ENCODE measurements at places on chromosomes 13 and 19. TPM values are rescaled to one million over a fixed set of nuclear protein-coding genes. Genes with fewer than 3 reads are reported as not detected.

- H3K4me1 ChIP-seq = no peaks in the 10 kb centered on the region
- H3K36me3 ChIP-seq = no peaks in the 10 kb centered on the region
- no peak for DNase-seq
Measured at GRCh38 chr19:21789466-21790085, 22.2 kb upstream of the ZNF100 start.

DNA sequence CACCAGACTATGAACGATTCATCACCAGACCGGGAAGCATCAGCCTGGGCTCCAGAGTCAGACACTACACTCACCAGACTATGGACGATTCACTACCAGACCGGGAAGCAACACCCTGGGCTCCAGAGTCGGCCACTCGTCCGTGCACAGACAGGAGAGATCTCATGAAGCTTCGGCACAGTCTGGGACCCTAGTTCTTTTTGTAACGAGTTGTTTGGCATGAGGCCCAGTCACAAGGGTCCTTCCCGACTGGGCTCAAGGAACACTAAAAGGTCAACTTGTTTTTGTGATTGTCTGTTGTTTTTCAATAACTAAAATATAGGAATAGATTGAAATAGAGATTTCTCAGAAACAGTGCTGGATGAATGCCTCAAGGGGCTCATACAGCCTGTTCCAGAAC, 1141.6 kb upstream of the MIR17HG start:
- H3K36me3 ChIP-seq = no peaks in the 10 kb centered on the region
- no peak overlapping the region for H3K27ac ChIP-seq
- H3K4me1 ChIP-seq = no peaks in the 10 kb centered on the region
- no peaks in the 10 kb centered on the region for H3K27me3 ChIP-seq

GRCh38 chr19:19169236-19170052, 619 bp downstream of the MEF2B start:
- no peak overlapping the region for H3K4me3 ChIP-seq
- DNase-seq = no peak
- H3K27me3 ChIP-seq = no peaks in the 10 kb centered on the region
- H3K36me3 ChIP-seq = no peaks in the 10 kb centered on the region

- DNase-seq = no peak
- H3K36me3 ChIP-seq = no peaks in the 10 kb centered on the region
- H3K4me1 ChIP-seq = peaks cover 14% of the 10 kb centered on the region
- no peaks in the 10 kb centered on the region for H3K27me3 ChIP-seq
- H3K27ac ChIP-seq = no peak overlapping the region
Measured at GRCh38 chr13:110872768-110873638, 41.9 kb downstream of the ANKRD10 start.

DNA sequence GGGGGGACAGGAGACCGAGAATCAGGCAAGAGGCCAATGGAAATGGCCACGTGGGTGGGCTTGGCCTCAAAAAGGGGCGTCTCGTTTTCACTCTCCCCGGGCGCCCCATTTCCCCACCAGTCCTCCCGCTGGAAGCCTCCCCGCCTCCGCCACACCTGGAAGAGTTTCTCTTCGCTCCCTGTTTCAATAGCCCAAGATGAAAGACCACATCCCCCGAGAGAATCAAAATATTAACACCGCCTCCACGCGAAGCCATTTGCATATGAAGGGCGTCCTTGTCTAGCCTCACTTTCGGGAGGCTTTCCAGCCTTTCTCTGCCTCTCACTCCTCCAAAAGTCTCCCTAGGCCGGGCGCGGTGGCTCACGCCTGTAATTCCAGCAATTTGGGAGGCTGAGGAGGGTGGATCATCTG, 691 bp upstream of the OLFM2 start:
- no peak overlapping the region for H3K4me3 ChIP-seq
- H3K4me1 ChIP-seq = peaks cover 30% of the 10 kb centered on the region
- DNase-seq = no peak
- no peaks in the 10 kb centered on the region for H3K36me3 ChIP-seq
- H3K27ac ChIP-seq = no peak overlapping the region

GRCh38 chr13:80029170-80029569, 311.8 kb downstream of the SPRY2 start:
- H3K4me1 ChIP-seq = no peaks in the 10 kb centered on the region
- H3K27me3 ChIP-seq = no peaks in the 10 kb centered on the region
- no peak overlapping the region for H3K4me3 ChIP-seq
- no peak overlapping the region for H3K27ac ChIP-seq
- H3K36me3 ChIP-seq = no peaks in the 10 kb centered on the region

The KLF16 gene
- 1.3 TPM for polyA plus RNA-seq

The SMARCA4 gene
- polyA plus RNA-seq = 42.0 TPM

The MAMSTR gene
- 0.71 TPM for polyA plus RNA-seq

The ZNF570 gene
- polyA plus RNA-seq = 2.1 TPM

The ZNF780B gene
- 9.3 TPM for polyA plus RNA-seq

All from CD4-positive, alpha-beta memory T cell (primary cell).